ENCODE measurements at places on chromosomes 7 and 10.

DNA sequence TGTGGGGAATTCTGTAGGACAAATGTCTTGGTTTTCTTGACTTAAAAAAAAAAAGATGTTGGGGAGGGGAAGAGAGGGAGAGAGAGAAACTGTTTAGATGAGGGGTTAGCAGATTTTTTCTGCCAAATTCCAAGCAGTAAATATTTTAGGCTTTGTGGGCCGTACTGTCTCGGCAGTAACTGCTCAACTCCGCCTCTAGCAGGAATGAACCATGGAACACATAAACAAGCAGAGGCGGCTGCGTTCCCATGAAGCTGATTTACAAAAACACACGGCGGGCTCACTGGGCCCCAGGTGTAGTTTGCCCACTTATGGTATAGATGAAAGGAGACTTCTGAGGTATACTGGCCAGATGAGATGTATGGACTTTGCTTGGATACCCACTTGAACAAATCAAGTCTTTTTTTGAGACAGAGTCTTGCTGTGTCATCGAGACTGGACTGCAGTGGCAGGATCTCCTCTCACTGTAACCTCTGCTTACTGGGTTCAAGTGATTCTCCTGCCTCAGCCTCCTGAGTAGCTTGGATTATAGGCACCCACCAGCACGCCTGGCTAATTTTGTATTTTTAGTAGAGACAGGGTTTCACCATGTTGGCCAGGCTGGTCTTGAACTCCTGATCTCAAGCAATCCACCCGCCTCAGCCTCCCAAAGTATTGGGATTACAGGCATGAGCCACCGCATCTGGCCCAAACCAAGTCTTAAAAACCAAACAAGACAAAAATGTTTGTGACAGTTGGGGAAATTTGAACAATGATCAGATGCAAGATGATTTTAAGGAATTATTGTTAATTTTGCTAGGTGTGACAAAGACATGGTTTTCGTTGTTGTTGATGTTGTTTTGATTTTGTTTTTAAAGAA, 9.7 kb upstream of the ADAMTS14 start:
- no peak for DNase-seq

GRCh38 chr10:102064503-102064867, 664 bp upstream of the HPS6 start:
- DNase-seq = no peak

- DNase-seq = no peak
Observed at GRCh38 chr10:71216751-71217265, 4.4 kb downstream of the UNC5B start.

GRCh38 chr7:80612880-80613279, 25.6 kb upstream of the CD36 start:
- no peak for DNase-seq

GRCh38 chr7:127550247-127550646, 35.1 kb downstream of the GCC1 start:
- no peak for DNase-seq

- no peak for DNase-seq
Observed at GRCh38 chr7:127189074-127189473, 63.7 kb downstream of the GRM8 start.

DNA sequence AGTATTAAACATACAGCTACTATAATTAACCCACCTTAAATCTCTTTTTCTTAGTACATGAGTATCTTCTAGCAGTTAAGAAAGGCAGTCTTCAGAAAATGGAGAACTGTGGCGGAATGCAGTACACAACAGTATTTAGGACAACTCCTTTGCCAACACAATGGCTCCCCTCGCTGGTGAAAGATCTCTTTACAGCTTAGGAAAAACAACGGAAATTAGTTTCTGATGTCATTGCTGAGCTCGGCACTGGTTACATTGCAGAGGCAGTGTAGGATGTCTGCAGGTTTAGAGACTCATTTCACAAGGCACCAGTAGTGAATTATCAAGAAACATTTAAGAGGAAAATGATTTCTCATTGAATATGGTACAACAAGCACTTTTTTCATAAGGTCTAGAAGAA, 43.4 kb downstream of the GLRX3 start:
- peak; percentile 39 for DNase-seq

- no peak for DNase-seq
Observed at GRCh38 chr10:131997366-131998049, 15.8 kb upstream of the BNIP3 start.

DNA sequence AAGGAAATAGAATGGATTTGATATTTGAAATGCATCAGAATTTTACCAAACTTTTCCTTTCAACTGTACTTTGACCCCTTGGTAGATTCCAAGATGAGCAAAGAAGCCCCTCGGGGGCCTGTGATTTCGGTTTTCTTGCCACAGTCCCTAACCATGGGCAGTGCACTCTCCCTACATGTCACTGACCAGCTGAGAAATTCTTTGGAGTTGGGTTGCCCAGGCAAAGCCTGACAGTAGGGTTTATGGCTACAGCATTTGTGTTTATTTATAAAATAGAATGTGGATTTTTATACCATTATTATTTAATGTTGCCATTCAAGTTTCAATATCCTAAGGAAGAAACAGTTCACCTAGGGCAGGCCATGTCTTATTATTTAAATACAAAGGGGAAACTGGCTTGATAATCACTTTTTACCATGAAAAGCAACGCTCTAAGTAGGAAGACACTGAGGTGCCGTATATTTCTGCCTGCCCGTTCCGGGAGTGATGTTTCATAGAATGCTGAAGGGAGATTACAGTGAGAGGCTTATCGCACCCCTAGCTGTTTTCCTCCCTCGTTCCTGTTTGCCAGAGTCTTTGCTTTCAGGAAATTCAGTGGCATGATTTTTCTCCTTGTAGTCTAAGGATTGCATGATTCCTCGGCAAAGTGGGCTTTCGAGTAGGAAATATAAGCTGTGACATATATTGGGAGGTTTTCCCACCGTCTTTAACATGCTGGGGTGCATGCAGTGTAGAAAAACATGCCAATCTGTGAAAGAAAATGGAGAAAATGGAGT, 35.8 kb downstream of the WIPF3 start:
- no peak for DNase-seq

DNA sequence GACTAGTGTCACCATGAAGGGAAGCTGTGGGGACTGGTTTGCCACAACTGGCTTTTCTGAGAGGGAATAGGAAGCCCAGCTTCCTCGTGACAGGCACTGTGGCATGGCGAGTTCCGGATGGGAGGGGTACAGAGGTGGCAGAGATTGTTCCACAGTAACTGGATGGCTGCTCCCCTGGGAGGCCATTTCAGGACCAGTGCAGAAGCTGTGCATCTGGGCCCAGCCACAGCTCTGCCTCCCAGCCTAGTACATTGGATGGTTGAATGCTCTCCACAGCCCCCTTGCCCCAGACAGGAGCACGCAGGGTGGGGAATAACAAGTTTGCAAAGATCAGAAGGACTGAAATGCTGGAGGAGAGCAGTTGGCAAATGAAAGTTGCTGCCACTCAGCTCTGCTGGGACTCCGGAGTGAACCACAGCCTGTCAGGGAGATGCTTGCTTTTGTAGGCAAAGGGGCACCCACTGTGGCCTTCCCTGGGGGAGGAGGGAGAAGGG, 51.8 kb downstream of the GSDME start:
- DNase-seq = no peak

DNA sequence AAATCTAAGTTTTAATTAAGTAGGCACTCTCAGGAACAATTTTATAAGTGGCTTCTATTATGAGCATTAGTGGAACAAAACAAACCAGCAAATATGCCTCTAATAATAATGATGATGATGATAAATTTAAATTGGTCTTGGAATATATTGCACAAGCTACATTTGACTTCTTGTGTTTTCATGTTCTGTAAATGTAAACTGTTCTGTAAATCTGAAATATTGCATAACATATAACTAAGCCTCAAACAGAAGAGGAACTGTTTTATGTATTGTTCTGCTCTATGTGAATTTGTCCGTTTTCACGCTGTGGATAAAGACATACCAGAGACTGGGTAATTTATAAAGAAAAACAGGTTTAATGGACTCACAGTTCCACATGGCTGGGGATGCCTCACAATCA, 625.2 kb upstream of the CELF2 start:
- no peak for DNase-seq

DNA sequence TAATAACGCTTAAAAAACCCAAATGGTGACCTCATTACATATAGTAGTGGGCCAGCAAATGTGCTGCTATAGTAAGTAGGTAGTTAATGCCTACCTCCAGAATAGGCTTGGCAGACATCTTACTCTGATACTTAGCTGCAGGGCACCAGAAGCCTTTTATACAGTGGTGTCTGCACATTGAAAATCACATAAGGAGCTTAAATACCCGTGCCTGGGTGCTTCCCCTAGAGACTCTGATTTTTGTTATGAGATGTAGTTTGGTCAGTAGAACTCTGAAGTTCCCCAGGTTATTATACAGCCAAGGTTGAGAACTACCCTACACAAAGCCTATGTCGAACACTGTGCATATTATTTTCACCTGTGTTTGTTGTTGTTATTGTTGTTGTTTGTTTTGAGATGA, 47.2 kb downstream of the ANKIB1 start:
- DNase-seq = no peak

- no peak for DNase-seq
Observed at GRCh38 chr7:45240273-45240771, 82.7 kb downstream of the RAMP3 start.
